ENCODE measurements at places on chromosomes 2 and 18.

GRCh38 chr2:11417946-11418585, 47.9 kb downstream of the E2F6 start:
- DNase-seq, result no peak

GRCh38 chr2:190791347-190791975, 89.2 kb upstream of the GLS start:
- DNase-seq, result no peak

- no peak for DNase-seq
Observed at GRCh38 chr2:204081487-204082425, 145.2 kb downstream of the ICOS start.

GRCh38 chr18:3645384-3646156, 195.6 kb downstream of the TGIF1 start:
- no peak for DNase-seq

DNA sequence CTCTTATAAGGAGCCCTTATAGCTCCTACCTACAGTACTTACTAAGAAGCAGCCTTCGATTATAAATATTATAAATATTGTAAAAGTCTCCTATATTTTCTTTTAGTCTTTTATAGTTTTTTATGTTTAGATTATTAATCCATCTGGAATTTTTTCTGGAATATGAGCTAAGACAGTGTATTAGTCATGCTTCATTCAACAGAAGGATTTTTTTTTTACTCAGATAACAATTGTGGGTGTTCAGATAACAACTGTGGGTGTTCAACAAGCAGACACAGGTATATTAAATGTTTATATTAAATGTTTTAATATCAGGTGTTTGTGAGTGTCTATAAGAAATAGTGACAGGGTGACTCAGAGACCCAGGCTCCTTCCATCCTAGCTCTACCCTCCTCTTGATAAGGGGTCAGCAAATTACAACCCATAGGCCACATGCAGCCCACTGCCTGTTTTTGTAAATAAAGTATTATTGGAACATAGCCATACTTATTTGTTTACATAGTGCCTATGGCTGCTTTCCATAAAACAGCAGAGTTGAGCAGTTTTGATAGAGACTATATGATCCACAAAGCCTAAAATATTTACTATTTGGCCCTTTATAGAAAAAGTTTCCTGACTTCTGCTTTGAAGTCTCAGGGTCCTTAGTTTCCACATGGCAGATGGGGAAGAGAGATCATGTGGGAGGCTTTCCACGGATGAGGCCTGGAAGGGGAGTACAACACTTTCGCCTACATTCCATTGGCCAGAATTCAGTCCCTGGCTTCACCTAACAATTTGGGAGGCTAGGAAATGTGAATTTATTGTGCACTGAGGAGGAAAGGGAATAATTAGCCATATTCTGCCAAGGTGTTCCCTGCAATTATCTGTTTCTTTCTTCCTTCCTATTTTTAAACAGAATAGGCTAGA, 4.3 kb upstream of the SPATS2L start:
- DNase-seq, result no peak

DNA sequence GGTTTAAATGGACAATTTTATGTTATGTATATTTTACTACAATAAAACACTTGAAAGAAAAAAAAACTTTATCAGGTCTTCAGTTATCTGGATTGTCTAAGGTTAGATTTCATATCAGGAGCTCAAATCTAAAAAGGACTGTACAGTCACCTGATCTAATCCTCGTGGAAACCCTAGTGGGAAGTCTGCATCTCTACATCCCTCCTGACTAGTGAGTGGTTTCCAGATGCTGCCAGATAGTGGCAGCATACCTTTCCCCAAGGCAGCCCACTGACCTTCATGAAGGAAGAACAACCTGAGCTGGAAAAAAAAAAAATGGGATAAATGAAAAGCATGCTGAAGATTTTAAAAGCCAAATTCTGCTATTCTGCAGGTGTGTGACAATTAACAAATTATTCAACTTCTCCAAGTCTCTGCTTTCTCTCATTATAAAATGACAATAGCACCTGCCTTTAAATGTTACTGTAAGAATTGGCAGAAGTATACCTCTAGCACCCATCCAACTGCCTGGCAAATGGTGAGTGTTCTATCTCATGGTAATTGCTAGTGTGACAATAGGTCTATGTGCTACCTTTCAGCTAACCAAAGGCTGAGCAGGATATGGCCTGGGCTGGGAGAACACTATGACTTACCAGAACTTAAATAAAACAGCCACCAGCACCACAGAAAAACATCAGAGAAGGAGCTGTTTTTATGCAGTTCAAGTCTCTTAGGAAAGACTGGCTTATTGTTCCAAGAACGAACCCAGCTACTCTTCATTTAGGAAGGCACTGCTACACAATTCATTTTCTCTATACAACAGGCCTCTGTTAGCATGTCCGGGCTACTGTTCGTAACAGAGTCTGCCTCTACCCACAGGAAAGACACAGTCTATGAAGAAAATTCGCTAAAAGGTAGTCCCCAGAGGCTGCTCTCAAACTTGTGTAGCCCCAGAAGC, 8.6 kb downstream of the CLASP1 start:
- no peak for DNase-seq

GRCh38 chr2:202135091-202135874, 62.2 kb downstream of the KIAA2012 start:
- DNase-seq, result peak; percentile 95

DNA sequence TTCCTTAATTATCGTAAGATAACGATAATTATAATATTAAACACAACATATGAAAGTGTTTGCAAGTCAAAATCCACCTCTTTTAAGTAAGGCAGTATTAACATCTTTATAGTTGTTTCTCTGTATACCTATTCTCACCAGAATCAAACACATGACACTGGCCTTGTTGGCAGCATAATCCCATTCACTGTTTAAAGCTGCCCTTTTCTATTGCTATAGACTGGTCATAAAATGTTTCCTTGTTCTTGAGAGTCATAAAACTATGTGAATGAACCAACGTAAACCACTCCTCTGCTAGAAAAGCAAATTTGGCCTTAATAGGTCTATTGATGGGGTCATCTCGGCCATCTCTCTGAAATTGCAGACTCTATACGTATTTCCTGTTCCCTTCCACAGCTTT, 293.1 kb downstream of the SLC8A1 start:
- DNase-seq, result no peak

DNA sequence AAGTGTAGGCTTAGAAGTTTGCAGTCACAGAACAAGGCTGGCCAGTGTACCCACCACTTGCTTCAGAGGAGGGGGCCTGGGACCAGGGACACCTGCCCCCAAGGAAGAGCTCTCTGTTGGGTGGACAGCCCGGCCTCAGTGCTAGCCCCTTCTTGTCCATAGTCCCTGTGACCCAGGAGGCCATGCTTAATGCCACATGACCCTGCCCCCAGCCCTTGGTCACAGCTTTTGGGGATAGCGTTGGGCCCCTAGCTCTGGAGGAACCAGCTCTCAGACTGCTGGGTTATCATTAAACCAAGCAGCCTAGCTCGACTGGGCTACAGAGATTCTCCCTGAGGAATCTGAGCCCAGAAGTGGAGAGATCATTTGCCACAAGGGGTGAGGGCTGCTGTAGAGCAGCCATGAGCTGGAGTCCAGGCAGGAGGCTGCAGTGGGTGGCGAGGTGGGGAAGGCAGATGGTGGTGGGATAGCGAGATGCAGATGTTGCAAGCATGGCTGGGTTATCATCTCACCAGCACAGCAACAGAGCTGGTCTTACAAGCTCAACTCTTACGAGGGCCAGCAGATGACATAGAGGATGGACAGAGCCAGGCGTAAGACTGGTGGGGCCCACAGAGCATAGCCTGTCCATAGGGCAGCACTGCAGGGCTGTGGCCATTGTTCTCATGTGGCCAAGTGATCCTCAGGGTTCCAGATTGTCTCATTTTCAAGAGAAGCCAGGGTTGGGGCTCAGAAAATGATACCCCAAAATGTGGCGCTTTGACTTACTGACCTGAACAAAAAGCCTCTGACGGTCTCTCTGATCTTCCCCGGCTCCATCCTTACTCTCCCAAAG, 7.2 kb upstream of the TMEM37 start:
- no peak for DNase-seq

GRCh38 chr2:30492185-30492584, 45.1 kb downstream of the LCLAT1 start:
- DNase-seq, result no peak

GRCh38 chr2:26988058-26988860, 17.8 kb downstream of the MAPRE3 start:
- no peak for DNase-seq

DNA sequence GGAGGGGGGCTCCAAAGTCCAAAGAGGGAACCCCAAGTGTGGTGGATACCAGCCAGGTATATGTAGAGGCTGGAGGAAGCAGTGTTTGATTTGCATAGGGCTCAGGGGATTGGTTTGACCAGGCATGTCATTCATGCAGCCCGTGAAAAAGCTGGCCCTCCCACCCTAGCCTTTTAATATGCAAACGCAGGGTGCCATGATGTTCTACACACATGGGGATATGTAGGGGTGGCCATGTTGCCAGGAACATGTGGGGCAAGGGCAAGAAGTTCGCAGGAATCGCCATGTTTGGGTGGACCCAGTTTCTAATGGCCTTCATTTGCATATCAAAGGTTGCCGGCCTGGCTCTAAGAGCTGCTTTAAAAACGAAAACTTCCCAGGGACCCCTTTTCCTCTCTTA, 33.6 kb downstream of the B3GNT7 start:
- no peak for DNase-seq

DNA sequence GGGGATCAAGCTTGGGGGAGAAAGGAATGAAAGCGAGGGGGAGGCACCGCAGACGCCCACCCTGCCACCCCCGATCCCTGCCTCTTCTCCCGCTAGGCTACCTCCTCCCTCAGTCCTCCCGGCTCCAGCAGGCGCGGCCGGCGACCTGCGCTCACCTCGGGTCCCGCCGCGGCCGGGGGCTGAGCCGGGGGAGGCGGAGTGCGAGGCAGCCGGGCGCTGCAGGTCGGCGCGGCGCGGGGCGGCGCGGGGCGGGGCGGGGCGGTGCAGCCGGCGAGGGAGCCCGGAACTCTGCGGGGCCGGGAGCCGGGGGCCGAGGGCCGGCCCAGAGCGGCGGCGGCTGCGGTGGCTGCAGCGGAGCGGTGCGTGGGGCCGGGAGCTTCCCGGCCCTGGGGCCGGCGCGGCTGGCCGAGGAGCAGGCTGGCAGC, 477 bp downstream of the ACVR1 start:
- DNase-seq, result peak; percentile 75

- no peak for DNase-seq
Observed at GRCh38 chr2:233421091-233421816, 67.0 kb downstream of the DGKD start.

DNA sequence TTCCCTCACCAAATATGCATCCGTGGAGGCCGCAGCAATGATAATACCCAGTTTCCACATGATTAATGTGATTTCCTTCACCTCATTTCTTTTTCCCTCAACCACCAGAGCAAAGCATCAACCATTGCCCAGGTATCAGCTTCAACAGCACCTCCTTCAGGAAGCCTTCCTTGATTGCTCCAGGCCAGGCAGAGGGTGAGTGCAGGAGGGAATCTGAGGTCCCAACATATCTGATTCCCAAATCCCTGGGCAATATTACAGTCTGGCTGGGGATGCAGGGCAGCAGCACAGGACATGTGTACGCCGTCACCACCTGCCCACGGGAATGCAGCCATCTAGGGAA, 142.4 kb upstream of the MYCN start:
- no peak for DNase-seq

DNA sequence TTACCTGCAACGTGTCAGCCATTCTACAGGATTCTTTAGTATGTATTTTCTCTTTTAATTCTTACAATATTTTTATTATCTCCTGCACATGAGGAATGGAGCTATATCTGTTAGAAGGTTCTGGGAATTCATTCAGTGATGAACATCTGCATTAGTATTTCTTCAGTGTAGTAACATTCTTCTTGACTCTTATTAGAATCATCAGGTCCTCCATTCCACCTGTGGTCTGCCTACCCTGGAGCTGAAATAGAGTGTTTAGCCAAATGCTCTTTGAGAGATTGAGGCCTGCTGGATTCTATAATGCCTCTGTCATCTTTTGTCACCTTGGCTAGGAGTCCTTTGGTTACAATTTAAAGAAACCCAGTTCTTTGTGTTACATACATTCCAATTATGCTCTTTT, 54.4 kb downstream of the RHBDD1 start:
- no peak for DNase-seq

GRCh38 chr2:107393516-107393915, 433.2 kb upstream of the RGPD4 start:
- DNase-seq, result no peak

GRCh38 chr2:176508984-176509740, 239.9 kb downstream of the MTX2 start:
- DNase-seq, result no peak

DNA sequence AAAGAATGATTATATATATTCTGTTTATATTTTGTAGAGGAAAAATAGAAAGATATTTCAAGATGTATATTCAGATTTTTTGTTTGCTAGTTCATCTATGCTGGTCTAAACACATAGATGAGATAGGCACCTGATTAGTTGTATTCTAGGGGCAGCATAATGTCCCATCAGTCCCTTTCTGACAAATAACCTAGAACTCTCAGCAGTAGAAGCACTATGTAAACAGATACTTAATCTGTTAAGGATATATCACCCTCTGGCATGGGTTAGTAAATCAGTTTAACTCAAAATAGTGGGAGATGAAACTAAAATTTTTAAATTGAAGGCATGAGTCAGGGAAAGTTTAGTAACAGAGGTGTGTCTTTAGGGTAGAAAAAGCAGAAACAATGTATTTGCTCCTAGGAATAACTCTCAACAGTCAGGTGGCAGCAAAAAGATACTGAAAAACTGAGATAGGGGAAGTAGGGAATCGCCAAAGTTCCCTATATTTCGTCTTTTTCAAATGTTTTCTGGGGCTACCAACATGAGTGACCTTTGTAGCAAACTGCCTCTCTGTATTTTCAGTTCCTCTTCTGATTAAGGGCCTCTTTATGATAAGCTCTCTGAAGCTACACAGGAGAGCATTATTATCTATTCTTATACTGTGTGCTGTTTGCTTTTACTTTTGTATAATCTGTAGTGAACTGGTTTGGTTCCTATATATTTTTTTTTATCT, 5.7 kb downstream of the PPP1R1C start:
- no peak for DNase-seq

GRCh38 chr2:162342841-162343240, 1.1 kb upstream of the GCA start:
- DNase-seq, result no peak

DNA sequence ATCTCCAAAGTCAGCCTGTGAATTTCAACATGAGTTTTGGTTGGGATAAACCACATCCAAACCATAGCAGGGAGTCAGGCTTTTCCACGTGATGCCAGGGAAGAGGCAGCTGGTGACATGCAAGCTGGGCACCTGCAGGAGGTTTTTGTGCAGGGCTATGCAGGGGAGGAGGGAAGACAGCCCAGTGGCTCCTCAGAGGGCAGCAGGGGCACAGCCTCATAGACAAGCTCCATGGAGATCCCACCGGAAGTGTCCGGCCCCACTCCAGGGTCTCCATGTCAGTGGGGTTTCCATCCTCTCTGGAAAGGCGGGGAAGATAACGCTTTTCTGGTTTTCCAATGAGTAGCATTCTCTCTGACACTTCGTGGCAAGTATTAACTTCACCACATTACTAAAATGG, 135.6 kb upstream of the TPO start:
- DNase-seq, result no peak

DNA sequence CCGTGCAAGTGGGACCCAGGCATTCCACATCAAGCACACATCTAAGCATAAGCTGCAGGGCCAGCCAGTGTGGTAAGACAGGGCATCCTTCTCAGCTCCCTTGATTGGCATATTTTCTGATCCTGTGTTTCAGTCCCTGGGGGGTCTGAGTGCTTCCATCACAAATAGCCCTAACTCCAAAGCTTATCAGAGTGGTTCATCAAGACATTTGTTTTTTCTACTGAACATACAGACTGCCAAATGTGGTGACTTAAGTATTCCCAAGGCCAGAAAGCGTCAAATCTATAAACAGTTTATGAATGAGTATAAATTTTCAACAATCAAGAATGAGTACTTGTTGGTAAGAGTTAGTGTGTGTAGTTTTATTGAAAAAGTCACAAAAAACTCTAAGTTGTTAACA, 18.8 kb downstream of the SPRED2 start:
- DNase-seq, result no peak
